Activated CD4-positive, alpha-beta T cell treated with anti-CD3 and anti-CD28 coated beads for 36 hours (primary cell): ENCODE measurements at places on chromosomes 3 and 15. TPM values are rescaled to one million over a fixed set of nuclear protein-coding genes. Genes with fewer than 3 reads are reported as not detected.

DNA sequence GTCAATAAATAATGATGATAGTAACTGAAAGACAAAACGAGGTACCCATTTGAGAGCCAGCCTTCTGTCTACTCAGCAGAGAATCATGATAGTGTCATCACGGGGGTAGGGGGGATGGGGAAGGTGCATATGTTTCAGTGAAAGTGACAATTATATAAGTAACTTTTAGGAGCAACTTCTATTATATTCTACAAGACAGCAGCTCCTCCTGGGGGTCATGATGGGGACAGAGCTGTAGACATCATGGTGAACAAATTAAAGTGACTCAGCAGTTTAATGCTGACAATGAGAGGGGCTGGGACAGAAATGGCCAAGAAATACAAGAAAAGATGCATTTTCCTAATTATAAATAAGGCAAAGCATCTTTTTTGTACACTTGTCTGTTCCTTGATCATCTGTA is 11.8 kb downstream of the CAPN3 start:
- DNase-seq: peak; percentile 16

- no peak for DNase-seq
These were observed 28.6 kb downstream of the DPH3 start for GRCh38 chr3:16236030-16236639.

CCDC39 gene
- total RNA-seq: not detected

ISL2 gene
- 0.25 TPM for total RNA-seq

- DNase-seq: no peak
These were observed 160.9 kb upstream of the SATB1 start for GRCh38 chr3:18586076-18586475.

ALDH1A2 gene
- not detected for total RNA-seq

LMOD3 gene
- total RNA-seq: not detected

DNA sequence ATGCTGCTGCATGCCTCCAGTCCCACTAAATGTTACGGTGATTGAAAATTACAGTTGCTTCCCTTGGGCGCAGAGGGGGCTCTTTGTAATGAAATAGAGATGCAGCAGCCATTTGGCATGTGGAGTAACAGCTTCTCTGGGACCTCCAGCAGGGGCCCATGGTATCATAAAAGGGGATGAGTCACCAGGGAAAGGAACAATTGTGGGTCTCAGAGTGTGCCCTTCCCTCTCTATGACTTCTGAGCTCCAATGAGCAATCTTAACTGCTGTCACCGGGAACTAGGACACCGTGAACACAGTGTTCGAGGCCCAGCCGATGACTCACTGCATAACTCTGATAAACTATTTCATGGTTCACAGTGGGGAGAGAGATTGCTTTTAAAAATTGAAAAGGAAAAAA is 164.8 kb upstream of the NUDT16 start:
- peak; percentile 7 for DNase-seq

GRCh38 chr15:73024168-73024567 is 28.1 kb upstream of the NEO1 start:
- DNase-seq: no peak

SLC38A3 gene
- total RNA-seq: not detected

RPUSD3 gene
- 81.5 TPM for total RNA-seq

GRCh38 chr3:107560166-107560565 is 37.4 kb downstream of the BBX start:
- no peak for DNase-seq

DNA sequence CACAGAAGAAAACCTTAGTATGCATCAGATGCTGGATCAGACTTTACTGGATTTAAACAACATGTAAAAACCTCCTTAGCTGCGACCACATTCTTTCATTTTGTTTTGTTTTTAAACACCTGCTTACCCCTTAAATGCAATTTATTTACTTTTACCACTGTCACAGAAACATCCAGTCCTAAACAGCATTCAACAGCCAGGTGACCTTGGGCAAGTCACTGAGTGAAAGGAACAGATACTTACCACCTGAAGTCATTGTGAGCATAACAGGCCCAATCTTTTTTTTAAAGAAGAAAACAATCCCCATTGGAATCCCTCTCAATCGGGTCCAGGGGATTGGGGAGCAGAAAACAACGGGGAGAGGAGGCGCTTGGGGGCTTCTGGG is 390 bp downstream of the STARD5 start:
- no peak for DNase-seq

DNA sequence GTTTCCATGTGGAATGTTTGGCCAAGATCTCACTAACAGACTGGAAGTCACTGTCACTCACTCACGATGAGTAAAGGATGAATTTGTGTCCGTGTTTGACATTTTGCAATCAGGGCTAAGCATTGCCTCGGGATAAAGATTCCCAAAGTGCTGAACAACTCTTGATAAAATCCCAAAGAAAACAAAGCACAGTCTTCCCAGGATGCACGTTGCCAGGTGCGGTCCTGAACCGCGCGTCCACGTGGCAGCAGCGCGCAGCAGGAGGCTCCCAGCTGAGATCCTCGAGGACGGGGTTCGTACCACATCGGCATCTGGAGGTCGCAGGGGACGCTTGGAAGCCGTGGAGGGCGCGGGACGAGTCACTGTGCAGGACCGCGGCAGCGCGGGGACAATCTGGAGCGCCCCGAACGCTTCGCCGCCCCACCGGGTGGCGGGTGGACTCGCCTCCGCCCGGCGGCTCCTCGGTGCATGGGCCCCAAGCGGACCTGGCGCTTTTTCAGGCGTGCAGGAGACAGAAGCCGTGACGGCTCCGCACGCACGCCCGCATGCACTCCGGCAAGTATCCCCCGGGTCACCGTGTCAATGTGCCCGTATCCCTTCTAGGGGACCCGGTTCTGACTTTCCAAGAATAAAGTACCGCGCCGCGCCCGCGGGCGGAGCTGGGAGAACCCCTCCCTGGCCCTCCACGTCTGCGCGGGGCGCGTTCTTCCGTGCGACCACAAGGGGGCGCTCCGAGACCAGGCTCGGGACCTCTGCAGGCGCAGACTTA is 17.7 kb downstream of the CPN2 start:
- DNase-seq: peak; percentile 94

DNA sequence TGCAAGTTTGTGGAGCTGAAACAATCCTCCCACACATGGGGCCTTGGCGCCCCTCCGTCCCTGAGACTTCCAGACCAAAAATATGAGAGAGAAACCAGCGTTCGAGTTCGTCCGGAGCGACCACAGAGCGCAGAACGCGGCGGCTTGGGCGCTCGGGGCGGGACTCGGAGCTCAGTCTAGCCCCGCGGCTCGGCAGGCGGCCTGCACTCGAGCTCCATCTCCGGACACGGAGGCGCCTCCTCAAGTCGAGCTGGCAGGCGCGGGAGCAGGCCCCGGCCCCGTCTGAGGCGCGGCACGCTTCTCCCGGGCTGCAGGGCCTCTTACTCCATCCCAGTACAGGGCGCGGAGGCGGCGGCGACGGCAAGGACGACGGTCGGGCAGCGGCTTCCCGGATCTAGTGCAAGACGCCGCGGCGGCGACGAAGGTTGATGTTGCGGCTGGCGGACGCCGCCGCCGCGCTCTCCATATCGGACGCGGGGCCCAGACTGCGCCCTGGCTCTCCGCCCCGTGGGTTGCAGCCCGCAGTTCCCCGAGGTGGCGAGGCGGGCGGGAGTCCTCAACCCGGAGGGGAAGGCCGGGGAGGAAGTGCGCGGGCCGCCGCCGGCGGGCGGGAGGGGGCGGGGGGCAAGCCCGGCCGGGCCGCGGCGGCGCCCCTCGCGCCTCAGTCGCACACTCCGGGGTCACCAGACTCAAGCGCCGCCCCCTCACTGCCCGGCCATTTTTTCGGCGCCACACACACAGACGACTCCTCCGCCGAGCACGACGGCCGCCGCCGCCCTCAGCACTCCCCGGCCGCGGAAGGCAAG is 674 bp downstream of the MSL2 start:
- DNase-seq: peak; percentile 88

RGMA gene
- total RNA-seq: 0.14 TPM

PLA2G4E gene
- total RNA-seq: not detected

LRRC31 gene
- not detected for total RNA-seq

- DNase-seq: no peak
These were observed 23.5 kb downstream of the FHIT start for GRCh38 chr3:61227799-61228198.

PRICKLE2 gene
- total RNA-seq: not detected

GRCh38 chr3:112149136-112149535 is 16.1 kb upstream of the GCSAM start:
- DNase-seq: no peak

GRCh38 chr15:90836296-90836871 is 32.0 kb upstream of the FURIN start:
- no peak for DNase-seq

MASP1 gene
- not detected for total RNA-seq

- DNase-seq: no peak
These were observed 33.6 kb upstream of the LRIG1 start for GRCh38 chr3:66534304-66534845.

GRCh38 chr3:194397757-194398312 is 1.2 kb downstream of the GP5 start:
- peak; percentile 50 for DNase-seq

ANKRD63 gene
- total RNA-seq: not detected

DNA sequence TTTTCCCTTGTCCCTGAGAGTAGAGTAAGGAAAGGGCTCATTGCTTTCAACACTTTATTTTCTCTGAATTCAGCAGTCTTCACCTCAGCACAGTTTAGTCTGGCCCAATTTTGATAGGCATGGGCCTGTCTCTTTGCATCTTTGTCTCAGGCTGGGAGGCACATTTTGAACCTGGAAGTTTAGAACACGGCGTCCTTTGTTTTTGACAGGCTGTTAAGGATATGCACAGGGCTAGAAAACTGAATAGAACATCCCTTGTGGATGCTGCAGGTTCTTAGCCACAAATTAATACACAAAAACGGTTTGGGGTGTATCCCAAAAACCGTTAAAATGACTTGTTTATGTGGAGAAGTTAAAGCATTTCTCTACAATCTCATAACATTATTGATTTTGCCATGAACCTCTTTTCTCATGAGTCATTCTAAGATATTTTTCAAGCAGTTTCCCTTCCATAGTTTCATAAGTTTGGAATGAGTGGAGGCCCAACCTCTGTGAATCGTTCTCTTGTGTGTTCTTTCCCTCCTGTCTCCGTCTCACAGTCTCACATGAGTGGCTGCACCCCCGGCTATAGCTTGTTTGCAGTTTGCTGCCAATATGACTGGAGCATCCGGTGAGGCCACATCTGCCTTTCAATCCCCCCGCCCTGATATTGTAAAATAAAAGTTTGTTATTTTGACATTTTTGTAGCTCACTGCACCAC is 192.9 kb upstream of the EIF1B start:
- DNase-seq: no peak

DNA sequence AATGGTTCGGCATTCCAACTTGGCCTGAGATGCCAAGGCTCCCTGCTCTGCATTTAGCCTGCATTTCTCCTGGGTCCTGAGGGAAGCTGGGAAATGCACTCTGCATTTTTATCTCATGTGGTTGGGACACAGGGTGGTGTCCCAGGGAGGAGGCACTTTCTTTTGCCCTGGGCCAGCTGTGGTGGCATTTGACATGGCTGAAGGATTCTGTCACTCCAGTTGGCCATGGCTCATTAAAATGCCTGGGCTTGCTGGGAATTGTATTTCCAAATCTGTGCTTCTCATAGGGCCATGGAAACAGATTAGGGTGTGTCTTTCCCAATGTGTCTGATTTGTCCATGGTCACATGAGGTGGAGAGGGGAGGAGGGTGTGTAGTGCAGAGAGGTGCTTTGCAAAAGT is 128.3 kb upstream of the RGMA start:
- no peak for DNase-seq
